ENCODE measurements at places on chromosomes 12 and 14.

DNA sequence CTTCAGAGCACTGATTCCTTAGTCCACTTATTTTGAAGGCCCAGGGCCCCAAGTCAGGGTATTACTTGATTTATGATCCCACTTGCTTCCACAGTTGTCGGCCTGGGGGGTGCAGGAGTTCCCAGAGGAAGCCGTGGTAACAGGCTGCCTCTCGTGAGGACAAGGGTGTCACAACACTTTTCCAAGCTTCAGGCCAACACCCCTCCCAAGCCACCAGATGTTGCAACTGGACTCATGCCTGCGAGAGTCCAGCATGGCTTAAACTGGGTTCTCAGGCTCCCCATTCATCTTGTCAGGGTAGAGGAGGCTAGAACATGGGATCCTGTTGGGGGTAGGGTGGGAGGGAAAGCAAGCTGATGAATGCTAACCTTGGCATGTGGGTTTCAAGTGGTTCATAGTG, 56.1 kb downstream of the BMP4 start:
- DNase-seq = no peak

GRCh38 chr12:26416550-26416949, 221.2 kb downstream of the SSPN start:
- DNase-seq = no peak

DNA sequence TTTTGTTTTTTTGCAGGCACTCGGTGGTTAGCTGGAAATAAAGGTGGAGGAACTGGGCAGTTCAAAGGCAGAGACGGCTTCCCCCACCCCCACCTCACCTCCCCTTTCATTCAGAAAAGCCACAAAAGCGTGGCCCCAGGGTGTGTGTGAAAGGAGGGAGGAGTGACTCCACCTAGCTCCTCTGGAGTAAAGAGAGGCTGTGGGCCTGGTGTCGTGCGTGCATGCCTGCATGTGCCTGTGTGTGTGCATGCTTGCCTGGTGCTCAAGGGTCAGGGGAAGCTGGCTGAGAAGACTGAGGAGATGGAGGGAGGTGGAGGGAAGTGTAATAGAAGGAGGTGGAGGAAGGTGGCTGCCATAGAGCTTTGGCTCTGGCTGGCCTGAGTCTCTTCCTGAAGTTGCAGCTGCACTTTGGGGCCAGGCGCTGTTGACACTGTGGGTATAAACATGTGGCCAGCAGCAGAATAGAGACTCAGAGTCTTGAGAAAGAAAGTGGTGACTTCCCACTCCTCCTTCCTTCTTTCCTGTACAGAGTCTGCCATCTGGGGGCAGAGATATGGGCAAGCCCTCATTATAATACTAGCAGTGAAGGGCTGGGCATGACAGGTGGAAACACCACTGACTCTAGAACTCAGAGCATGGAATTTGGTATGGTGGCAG, 36.9 kb upstream of the SINHCAF start:
- DNase-seq = peak; percentile 77

DNA sequence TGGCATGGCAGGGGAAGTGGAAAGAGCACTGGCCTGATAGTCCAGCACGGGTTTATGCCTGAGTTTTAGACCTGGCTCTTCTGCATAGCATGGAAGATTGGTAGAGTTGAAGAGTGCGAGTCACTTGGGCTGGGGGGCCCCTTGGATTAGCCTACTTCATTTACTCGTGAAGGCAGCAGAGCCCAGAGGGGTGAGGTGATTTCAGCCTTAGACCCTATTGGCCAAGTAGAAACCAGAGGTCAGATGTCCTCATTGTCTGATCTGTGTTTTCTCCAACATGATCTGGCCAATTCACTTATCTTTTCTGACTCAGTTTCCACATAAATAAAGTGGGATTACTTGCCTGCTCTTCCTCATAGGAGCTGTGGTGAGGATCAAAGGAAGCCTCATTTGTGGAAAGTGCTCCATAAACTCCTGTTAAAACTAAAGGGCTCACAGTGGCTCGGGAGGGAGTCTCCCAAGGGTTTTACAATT, 1.9 kb downstream of the PLEKHG3 start:
- DNase-seq = no peak

GRCh38 chr14:30770376-30770775, 104.0 kb upstream of the COCH start:
- DNase-seq = no peak

- DNase-seq = no peak
Measured at GRCh38 chr12:68326716-68327115, 5.4 kb downstream of the MDM1 start.

DNA sequence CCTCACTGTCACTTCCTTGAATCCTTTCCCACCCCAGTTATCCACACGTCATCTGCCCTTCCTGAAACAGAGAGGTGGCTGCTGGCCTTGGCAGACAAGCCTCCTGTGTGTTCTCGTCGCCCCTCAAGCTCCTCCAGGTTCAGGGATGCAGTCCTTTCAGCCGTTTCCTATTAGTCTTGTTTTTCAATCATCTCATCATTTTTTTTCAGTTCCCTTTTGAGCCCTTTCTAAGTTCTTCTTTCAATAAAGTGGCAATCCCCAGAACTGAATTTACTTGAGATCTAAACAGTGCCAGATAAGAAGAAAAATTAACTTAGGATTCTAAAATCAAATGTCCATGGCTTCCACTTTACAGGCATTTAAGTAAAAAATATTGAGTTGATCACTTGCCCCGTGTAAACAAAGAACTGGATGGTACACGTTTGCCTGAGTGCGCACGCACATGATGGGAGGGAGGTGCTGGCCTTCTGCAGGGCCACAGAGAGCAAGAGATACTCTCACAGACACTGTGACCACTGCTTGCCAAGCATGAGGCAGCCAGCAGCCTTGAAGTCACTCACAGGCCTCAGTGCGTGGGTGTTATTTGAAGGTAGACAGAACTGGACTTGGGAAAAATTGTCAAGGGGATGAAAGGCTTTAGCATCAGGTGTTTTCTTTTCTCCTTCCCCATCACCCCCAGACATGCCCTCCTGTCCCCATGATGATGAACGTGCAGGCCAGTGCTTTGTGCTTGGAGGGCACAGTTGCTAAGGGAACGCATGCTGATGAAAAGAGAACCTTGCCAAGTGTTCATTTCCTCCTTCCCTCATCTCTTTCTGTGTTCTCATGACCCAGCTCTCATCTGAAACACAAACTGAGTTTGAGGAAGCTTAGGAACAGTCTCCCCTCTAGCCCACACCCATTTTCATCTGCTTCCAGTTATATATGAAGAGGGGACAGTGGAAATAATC, 408.3 kb downstream of the EGLN3 start:
- no peak for DNase-seq

DNA sequence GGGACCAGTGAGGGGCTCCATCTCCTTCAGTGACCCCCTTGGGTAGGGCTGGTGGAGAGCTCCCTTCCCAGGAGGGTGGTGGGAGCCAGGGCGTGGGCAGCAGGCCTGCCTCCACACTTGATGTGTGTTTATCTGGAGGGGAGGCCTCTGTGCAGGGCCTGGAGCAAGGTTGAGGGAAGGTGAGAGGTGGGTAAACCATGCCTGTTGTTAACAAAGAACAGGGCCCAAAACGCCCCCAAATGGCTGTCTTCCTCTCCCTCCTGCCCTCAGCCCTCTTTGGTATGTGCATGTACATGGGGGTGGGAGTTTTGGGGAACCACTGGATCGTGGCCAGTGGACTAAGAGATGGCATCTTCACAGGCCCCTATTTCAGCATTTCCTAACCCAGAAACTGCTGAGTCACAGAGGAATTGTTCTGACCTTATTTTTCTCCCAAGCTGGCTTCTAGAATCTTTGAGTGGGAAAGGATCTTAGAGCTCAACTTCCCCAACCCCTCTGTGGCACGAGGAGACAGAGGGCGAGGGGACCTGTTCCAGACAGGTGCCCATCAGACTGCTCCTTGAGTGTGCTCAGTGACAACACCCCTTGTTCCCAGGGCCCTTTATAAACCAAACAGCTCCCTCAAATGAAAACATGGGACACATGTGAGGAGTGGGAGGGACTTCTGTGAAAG, 3.6 kb downstream of the SLC48A1 start:
- no peak for DNase-seq

DNA sequence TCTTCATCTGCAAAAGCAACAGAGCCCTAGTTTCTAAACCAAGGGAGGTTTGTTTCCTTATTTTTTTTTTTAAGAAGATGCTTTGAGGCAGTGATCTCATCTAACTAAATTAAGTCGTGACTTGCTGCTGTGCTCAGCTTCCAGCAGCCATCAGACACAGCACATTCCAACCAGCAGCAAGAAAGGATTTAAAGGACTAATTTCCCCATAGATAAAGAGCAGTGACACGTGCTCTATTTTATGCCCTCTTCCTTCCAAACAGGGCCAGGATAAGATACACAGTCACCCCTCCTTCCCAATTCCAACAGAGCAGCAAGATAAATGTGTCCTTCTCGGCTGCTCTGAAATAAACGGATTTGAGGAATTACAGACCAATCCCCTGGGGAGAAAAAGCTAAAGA, 81.7 kb downstream of the PRKAB1 start:
- DNase-seq = no peak

- peak; percentile 87 for DNase-seq
Measured at GRCh38 chr14:30005114-30005808, 77.6 kb upstream of the PRKD1 start.

- DNase-seq = no peak
Measured at GRCh38 chr12:52338241-52338960, 17.2 kb upstream of the KRT83 start.

GRCh38 chr12:68508576-68508975, 102.1 kb upstream of the RAP1B start:
- DNase-seq = no peak

- no peak for DNase-seq
Measured at GRCh38 chr12:121060149-121061001, 21.3 kb upstream of the OASL start.

DNA sequence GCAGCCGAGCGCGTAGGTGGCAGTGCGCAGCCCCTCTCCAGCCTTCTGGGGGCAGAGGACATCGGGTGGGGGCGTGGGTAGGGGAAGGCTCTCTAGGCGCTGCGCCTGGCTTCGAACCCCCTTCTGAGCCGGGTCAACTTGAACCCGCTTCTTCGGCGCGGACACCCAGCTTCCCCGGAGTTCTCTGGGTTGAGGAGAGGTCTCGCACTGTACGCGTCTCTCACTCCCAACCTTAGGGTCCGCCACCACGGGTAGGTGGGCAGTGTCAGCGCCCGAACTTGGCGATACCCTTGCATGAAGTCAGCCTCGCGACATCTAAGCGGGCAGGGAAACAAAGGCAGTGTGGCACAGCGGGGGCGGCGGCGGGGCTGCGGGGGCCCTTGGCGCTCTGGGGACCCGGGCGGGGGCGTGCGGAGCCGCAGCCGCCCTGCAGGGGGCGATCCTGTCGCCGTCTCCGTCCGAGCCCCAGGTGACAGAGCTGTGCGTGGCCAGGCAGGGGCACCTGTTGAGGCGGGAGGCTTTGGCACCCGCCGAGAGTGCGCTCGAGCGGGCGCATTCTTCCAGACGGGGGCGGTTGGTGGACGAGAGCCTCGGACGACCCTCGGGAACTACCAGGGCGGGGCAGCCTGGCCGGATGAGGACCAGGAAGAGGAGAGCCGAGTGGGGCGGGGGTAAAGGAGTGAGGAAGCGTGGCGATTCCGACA, 1.1 kb downstream of the GALNT16 start:
- peak; percentile 64 for DNase-seq

DNA sequence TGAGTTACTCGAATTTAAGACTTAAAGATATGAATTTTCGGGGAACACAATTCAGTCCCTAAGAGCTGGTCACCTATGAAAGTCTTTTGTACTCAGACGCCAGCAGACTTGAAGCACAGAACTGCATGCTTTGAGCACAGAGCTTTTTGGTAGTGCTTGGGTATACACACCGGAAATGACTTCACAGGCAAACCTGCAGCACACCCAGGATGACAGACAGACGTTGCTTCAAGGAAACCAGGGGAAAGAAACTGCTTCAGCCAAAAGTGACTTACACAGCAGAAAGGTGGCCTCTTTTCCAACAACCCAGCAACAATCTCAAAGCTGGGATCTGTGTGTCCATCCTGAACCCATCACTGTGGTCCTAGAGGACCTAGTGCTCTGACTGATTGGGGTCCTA, 975.1 kb downstream of the AACS start:
- no peak for DNase-seq

- DNase-seq = peak; percentile 97
Measured at GRCh38 chr12:2251526-2252209, 198.9 kb downstream of the CACNA1C start.

DNA sequence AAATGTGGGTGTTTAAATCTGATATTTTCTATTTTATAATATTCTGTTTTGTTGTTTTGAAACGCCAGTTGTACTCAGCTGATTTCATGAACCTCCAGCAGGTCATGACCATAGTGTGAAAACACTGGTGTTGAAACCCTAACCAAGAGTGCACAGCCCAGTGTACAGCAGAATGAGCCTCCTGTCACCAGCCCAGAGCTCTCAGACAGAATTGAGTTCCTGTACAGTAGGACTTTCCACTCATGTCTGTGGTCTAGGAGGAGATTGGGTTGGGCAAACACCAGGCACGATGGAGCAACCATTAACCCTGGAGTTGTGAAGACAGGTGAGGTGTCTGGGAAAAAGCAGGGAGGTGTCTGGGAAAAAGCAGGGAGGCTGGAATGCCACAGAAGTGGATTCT, 908.8 kb downstream of the VRK1 start:
- DNase-seq = no peak

- DNase-seq = no peak
Measured at GRCh38 chr12:131608740-131609690, 101.9 kb upstream of the SFSWAP start.

- no peak for DNase-seq
Measured at GRCh38 chr14:58731465-58732293, 93.9 kb downstream of the DACT1 start.

- DNase-seq = no peak
Measured at GRCh38 chr12:56903374-56903773, 30.8 kb downstream of the SDR9C7 start.

DNA sequence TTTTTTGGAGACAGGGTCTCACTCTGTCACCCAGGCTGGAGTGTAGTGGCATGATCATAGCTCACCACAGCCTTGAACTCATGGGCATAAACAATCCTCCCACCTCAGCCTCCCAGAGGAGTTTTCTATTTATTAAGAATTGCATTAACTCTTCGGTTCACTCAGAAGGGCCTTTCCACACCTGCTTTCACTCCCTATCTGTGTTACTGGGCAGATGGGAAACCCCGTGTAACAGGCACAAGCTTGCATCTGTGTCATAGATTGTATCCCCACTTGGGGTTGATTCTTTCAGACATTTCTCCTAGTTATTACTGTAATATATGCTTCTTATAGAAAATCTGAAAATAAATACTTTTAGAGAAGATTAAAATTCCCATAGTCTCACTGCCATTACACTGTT, 38.7 kb downstream of the STX2 start:
- DNase-seq = no peak

GRCh38 chr12:120361506-120362208, 7.3 kb downstream of the MSI1 start:
- peak; percentile 90 for DNase-seq

DNA sequence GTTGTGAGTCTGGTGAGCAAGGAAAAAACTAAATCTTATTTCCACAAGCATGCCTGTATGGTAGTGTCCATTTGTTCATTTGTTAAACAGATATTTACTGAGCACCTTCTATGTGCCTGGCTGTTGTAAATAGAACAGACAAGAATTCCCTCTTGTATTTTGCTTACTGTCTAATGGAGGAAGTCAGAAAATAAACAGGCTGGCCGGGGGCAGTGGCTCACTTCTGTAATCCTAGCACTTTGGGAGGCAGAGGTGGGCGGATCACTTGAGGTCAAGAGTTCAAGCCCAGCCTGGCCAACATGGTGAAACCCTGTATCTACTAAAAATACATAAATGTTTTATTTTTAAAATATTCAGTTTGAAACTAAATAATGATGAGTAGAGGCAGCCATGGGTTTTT, 79.3 kb downstream of the GTF2A1 start:
- no peak for DNase-seq

All from DMS79 (cell line).